G401 (cell line): ENCODE measurements at places on chromosomes 1 and 21. TPM values are rescaled to one million over a fixed set of nuclear protein-coding genes. Genes with fewer than 3 reads are reported as not detected.
A peak's percentile ranks its signal among the peaks of the same experiment; 100 is the strongest.

DNA sequence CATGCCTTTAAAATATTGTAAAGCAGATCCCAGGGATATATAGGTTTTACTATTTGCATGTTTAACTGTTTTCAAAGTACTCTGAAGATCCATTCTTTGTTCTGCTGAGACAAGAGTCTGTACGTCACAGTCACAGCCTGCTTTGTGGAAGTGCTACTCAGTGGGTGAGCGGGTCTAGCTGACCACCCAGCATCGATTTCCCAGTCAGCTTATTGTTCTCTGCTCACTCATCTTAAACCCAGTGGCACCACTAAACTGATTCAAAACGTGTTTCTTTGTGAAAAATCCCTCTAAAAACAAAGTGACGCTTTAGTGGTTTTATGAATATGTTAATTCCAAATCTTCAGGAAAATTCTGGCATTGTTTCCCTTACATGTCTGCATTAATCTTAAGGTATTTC is 12.4 kb downstream of the PLPP3 start:
- DNase-seq = no peak

GRCh38 chr1:156740237-156740740 is 599 bp downstream of the MRPL24 start:
- no peak for DNase-seq

- no peak for DNase-seq
These were observed 126.8 kb downstream of the PLXNA2 start for GRCh38 chr1:208117409-208117808.

GRCh38 chr1:154760469-154760933 is 109.6 kb downstream of the KCNN3 start:
- peak; percentile 51 for DNase-seq

GRCh38 chr1:196651637-196652215 is at the start of gene CFH:
Gene CFH, plus strand, starts transcription at chr1:196652043. Its CDS starts 75 bp downstream, at chr1:196652118.
- DNase-seq = no peak

DNA sequence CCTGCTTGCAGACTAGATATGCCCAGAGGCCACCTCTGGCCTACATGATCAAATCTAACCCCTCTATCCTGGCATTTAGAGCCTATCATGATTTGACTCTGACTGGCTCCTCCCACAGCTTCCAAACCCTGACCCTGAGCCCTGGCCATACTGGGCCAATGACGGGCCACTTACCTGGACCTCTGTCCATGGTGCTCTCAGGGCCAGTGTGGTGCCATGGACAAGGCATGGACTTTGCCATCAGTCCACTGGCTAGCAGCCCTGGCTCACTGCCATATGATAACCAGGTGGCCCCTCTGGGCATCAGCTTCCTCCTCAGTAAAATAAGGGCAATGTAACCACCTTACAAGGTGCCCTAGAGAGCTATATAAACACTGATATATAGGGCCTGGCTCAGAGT is 713.4 kb downstream of the PTPRU start:
- no peak for DNase-seq

GRCh38 chr1:184215274-184215925 is 163.9 kb downstream of the TSEN15 start:
- no peak for DNase-seq

GRCh38 chr1:109816175-109816811 is 52.6 kb upstream of the EPS8L3 start:
- DNase-seq = no peak

DNA sequence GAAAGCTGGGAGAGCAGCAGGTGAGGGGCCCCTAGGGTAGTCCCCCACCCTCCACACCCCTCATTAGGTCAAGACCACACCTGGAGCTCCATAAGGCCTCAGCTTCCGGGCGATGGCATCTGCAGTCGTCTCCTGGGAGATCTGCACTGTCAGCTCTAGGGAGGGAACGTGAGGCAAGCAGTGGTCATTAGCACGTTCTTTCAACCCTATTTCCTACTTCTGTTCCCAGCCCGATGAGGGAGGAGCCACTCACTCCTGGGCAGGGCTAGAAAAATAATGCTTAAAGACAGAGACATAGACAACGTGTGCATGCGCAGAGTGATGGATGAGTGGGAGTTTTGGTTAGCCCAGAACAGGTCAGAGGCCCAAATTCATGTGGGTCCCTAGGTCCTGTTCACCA is 9.7 kb downstream of the KDF1 start:
- no peak for DNase-seq

DNA sequence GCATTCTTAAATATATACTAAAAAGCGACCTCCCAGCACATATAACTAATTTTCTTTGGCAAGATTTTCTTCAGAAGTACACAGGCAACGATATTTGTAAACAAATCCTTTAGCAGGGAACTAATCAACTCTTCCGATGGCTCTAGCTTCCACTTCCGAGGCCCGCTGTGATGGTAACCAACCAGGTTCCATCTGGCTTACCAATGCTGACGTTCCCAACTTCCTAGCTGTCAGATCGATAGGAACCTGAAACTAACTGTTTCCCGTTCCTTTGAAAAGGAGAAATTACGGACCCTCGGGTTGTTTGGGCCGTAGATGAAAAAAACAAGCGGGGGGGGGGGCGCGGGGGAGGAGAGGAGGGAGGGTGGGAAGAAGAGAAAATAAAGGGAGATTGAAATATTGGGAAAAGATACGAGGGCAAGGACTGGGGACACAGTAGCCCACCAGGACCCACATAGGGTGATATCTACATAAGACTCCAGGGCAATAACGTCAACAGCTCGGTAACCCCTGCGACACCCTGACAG is 513 bp downstream of the GTF2B start:
- DNase-seq = peak; percentile 46

DNA sequence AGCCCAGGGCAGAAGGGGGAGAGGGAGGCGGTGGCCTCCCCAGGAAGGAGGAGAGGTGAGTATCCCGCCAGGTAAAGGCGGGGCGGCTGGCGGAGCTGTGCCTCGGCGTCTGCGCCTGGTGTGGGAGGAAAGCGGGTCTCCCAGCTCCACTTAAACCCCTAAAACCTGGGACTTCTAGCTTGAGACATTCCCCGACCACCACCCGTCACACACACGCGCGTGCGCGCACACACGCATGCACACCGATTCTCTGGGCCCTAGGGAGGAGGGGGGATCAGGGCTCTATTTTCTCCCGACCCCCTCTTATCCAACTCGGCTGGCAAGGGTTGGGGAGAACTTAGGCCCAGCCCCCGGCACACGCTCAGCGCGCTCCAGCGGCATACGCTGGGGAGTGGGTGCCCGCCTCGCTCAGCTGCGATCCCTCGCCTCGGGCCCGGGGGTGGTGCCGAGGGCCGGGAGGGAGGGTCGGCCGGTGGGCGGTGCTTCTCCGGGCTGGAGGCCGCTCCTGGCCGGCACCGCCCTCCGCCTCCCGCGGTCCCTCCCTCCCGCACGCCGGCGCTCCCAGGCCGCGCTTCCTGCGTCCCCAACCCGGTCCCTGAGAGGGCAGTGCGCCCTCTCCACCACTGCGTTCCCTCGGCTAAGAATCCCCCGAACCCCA is at the start of gene TMEM51:
TMEM51 (plus strand) TSS at position 564 of the 658 bp plus-strand sequence. CDS start 61,341 bp downstream, outside the sequence.
- DNase-seq = peak; percentile 65

DNA sequence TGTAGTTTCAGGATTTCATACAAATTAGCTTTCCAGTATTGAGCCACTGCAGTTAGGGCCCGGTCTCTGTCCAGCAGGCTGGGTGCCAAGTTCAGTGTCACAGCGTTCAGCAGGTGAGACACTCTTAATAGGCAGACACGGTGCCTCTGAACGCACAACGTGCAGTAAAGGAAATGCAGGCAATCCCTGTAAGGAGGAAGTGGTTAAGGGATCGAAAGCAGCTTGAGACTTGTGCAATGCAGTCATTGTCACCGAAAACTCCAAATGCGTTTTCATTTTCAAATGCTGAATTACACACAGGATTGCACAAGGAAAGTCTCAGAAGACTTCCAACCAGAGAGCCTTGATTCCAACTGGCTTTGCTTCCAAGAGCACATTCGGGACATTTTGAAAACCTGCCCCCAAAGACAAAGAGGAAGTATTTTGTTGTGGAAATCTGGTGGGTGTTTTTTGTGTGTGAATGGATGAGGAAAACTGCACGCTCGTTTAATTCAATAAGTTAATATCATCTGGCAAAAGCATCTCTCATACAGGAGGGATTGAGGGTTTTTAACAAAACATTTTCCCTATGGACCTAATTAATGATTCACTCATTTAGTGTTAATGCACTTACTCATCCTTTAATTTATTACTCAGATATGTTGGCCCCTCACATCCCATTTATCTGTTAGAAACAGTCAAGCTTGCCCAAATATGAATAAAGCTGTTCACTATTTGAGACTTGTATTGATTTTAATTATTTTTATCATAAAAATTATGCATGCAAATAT is 61.6 kb downstream of the PTGS2 start:
- no peak for DNase-seq

DNA sequence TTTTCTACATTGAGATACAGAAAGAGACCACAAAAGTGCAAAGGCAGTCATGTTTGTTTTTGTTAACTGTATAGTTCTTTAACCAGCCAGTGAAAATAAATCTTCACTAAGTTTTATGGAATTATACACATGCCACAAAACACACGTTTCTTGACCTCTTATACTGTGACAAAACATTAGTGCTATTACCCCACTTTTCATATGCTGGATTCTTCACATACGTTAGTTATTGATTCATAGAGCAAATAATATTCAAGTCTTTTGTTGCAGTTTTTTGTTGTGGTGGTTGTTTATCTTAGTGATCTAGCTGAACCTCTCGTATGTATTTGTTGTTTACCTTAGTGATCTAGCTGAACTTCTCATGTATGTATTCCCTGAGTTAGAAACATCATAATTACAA is 28.0 kb downstream of the LYPLAL1 start:
- no peak for DNase-seq

DNA sequence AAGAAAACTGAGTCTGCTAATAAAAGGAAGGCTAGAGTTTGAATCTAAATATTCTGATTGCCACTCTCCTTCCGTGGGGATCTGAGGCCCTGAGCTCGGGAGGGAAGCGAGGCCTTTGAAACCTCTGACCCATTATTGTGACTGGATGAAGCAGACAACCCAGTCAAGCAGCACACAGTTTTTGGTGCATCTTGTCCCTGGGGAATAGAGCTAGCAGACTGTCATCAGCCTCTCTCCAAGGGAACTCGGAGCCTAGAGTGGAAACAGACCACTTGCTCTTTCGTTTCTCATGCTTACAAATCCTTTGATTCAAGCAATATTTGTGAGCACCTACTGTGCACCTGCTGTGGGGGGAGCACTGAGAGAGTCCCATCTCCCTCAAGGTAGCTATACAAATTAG is 133.2 kb upstream of the KLHDC7A start:
- no peak for DNase-seq

- DNase-seq = no peak
These were observed 64.5 kb downstream of the HUNK start for GRCh38 chr21:31937303-31937702.

DNA sequence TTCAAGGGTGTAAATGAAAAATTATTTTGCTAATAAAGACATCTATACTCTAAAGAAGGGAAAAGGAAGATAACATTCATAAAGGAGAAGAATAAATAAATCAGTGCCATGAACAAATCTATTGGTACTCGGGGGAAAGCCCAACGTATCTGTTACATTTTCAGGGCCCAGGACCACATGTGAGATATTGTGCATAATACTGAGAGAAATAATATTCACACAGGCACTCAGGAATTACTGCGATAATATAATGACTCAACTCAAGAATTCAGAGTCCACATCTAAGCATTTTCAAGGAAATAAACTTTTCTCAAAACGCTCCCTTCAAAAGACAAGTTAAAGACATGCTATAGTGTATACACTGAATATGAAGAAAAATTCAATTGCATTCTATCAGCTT is 108.8 kb downstream of the SMYD2 start:
- DNase-seq = no peak

GRCh38 chr1:9416918-9417500 is 122.3 kb upstream of the SLC25A33 start:
- no peak for DNase-seq

- DNase-seq = no peak
These were observed 6.8 kb upstream of the LHX9 start for GRCh38 chr1:197910120-197910991.

DNA sequence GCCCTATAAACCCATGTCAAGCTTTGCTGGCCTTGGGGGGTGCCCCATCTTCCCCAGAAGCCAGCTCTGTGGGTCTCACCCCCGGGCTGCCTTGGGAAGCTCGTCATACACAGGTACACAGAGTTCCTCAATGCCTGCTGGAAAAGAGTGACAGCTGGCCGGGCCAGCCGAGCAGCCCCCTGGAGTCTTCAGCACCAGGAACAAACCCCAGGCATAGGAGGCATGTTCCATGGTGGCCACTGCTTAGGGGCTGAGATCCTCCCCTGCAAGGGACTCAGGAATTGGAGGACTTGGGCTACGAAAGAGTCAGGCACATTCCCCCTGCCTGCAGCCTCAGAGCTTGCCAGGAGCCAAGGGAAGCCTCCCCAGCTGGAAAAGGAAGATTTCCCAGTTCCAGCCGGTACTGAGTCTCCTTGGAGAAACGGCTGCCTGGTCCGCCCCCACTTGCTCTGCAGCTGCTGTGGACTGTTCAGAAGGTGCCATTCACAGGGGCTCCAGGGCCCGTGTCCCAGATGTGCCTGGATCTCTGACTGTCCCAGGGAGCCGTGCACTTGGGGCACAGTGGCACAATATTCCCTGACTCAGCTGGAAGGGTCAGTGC is 89.5 kb downstream of the STUM start:
- DNase-seq = peak; percentile 26

GRCh38 chr1:41513383-41513735 is 28.9 kb upstream of the EDN2 start:
- DNase-seq = no peak

DNA sequence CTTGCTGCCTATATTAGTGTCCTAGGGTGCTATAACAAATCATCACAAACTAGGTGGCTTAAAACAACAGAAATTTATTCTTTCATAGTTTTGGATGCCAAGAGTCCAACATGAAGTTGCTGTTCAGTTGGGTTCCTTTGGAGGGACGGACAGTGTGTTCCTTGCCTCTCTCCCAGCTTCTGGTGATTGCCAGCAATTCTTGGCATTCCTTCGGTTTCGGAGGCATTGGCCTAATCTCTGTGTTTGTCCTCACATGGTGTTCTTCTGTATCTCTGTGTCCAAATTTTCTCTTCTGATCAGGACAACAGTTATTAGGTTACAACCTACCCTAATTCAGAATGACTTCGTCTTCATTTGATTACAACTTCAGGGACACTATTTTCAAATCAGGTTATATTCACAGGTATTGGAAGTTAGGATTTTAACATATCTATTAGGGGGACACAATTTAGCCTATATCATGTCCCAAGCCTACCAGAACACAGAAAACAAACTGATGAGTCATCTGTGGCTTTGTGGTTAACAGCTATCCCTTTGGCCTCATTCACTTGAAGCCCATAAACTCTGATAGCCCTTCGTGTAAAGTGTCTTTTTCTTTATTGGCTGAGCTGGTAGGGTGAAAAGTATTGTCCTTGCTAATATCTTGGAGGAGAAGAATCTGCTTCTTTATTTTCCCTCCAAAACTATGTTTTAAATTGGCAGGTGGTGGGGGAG is 83.2 kb upstream of the PAPPA2 start:
- no peak for DNase-seq

The KCNJ10 gene
- not detected in 2 replicates for total RNA-seq

The KCNA3 gene
- total RNA-seq = not detected in 2 replicates

The GNAT2 gene
- not detected in 2 replicates for total RNA-seq

The VANGL2 gene
- 1.0 and 3.0 TPM in 2 replicates for total RNA-seq

The TDRD10 gene
- total RNA-seq = 0.17 TPM in 1 of 2 replicates, not detected in the other

The VSIG8 gene
- total RNA-seq = not detected in 2 replicates

The ITLN2 gene
- total RNA-seq = not detected in 2 replicates
